ENCODE measurements at places on chromosomes 16 and 17.

DNA sequence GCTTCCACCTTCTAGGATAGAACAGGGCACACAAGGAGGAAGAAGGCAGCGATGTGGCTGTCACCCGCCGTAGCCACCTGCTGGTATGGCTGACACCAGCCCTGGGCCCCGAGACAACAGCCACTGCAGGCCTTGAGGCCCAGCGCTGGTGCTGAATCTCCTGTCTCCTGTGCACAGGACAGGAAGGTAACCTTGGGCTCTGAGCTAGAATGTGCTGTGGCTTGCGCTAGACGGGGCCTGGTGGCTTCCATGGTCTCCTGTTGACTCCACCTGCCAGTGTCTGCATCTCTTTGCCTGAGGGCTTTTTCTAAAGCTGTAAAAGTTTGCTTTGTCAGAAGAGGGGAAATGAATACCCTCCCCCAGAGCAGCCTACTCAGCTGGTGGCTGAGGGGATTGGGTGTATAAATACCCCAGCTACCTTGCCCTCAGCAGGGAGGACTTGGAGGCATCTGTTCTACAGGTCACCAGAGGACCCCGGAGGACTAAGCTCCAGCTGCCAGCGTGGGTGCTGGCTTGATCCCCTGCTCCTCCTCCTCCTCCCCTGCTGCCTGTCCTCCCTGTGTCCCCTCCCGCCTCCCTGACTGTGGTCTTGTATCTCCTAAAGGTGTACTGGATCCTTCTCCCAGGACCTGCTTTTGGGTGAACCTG lies 76.1 kb upstream of the SDK2 start:
- no peak for DNase-seq

GRCh38 chr16:75599452-75600277 lies 23.4 kb downstream of the ADAT1 start:
- no peak for DNase-seq

DNA sequence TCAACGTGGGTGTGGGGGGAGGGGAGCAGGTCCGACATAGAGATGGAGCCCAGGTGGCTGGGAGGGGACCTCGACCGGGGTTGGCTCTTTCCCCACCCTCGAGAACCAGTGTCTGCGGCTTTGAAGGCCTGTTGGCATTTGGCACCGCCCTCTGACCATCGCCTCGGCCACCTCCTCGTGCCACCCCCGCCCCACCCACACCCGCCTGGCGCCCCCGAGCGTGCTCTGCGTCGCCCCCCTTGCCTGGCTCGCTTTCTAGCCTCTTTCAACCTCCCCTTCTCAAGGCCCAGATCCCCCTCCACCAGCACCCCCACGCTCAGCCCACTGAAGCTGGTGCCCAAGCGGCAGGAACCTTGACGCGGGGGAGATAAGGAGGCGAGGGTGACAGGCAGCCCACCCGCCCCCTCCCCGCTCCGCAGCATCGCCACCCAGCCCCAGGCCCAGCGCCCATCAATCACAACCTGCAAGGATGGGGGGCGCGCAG lies 619 bp downstream of the CACNB1 start:
- DNase-seq = no peak

DNA sequence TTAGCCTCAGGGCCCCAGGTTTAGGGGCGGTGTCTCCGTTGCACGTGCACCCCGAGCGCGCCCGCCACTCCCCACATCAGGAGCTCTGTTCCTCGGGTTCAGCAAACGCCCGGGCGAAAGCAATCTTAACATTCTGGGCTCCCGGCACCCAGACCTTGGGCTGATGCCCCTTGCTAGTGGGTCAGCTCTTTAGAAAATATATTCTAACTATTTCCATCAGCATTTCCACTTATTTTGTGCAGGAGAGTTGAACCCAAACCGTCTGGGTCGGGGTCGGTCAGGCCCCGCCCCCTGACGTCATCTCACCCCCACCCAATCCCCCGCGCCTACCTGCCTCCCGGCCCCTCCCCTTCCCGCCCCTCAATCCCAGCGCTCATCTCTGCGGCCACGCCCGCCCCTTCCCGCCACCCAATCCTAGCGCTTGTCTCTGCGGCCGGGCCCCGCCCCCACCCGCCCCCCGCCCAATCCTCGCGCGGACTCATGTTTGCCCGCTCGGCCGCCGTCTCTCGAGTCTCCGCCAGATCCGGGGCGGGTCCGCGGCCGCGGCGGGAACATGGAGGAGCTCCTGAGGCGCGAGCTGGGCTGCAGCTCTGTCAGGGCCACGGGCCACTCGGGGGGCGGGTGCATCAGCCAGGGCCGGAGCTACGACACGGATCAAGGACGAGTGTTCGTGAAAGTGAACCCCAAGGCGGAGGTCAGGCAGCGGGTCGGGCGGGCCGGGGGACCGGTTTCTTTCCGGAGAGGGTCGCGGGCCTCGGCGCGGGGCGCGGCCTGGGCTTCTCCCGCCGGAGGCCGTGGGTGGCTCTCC lies at the start of gene FN3KRP:
TSS of gene FN3KRP (plus strand) at position 504 of the 808 bp plus-strand sequence. CDS start at position 554, 50 bp downstream.
- peak; percentile 89 for DNase-seq

DNA sequence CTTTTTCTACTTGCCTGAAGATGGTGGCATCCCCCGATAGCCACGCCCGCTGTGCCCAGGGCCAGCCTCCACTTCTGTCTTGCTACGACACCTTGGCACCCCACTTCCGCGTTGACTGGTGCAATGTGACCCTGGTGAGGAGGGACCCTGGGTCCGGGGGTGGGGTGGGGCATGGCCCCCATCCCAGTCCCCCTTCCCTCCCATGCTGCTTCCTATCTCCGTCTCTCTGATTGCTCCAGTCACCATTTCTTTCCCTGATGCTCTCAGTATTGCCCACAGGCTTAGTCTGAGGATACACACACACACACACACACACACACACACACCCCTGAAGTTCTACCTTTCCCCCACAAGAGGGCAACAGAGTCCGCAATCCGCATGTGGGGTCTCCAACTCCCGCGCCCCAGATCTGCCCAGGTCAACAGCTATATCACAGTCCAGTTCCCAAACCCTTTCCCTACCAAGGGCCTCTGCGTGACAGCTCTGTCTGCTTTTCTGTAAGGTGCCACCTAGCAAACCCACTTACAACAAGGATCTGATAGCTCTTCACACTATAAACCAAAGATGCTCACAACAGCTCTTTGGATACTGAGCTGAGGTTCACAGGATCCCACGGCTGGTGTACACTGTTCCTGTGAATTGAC lies 3.4 kb downstream of the SGCA start:
- DNase-seq = no peak

DNA sequence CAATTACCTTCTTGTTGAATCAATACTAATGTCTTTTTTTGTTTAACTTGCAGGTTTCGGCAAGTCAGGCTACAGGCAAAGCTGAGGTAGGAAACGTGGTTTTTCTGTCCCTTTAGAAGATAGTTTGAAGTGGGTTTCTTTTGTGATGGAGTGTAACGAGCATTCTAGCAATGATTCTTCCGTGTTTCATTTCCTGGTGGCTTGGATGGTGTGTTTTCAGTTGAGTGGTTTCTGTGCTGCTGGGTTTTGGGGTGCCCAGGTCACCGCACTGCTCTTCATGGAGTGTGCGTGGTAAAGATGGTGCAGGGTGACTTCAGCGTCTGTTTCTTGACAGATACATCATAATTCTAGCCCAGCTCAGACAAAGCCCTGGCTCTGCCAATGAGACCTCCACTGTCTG lies 769.7 kb upstream of the EEF2KMT start:
- DNase-seq = no peak

DNA sequence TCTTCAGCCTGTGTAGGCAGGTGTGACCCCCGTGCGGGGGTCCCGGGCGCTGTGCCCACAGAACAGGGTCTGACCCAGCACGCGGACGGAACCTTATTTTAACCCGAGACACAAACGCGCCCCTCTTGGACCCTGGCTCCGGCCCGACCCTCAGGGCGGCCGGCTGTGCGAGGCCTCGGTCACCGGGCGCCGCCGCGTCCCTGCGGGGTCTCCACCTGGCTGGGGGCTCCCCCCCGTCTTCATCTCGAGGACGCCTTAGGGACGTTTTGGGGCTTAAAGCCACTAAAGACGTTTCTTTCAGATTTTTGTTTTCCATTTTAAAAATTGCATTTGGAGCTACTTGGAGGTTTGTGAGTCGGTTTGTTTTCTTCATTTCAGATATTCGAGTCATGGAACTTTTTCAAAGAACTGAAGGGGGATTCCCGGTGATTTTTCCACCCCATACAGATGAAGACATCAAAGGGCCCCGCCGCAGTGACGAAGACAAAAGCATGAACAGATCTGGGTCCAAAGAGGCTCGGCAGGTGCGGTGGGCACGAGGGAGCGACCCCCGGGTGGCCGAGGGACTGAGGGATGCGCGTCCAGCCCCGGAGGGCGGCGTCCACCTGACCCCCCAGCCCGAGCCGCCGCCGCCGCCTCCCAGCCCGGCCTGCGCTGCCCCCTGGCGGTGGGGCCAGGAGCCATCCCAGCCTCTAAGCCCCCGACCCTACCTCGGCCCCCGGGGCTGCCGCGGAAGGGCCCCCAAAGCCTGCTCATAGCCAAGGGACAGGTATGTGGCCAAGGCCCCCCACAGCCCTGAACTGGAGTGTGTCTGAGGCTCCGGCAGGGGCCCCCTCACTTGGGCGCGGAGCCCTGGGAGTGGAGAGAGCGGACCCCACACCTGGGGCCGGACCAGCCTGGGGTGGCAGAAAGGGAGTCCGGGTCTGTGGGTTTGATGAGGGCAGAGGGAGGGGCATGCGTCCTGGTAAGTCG lies 3.8 kb upstream of the CD7 start:
- no peak for DNase-seq

- no peak for DNase-seq
Observed at GRCh38 chr16:55572439-55572838, 6.0 kb downstream of the CAPNS2 start.

DNA sequence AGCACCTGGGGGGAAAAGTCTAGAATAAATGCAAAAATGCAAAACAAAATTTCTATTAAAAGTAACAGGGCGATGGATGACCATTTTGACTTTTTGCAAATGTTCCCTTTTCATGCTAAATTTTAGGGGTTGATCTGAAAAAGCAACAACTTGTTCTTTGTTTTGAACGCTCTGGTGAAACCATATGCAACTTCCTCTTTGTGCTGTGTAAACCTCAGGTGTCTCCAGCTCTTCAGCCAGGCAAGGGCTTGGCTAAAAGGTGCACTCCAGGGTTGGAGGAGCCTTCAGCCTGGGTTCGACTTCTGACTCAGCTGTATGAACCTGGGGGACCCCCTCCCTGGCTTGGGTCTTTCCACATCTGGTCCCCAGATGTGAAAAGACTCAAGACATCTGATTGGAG lies 9.5 kb downstream of the IRF8 start:
- no peak for DNase-seq

- DNase-seq = no peak
Observed at GRCh38 chr17:80413771-80414507, 1.0 kb upstream of the ENDOV start.

DNA sequence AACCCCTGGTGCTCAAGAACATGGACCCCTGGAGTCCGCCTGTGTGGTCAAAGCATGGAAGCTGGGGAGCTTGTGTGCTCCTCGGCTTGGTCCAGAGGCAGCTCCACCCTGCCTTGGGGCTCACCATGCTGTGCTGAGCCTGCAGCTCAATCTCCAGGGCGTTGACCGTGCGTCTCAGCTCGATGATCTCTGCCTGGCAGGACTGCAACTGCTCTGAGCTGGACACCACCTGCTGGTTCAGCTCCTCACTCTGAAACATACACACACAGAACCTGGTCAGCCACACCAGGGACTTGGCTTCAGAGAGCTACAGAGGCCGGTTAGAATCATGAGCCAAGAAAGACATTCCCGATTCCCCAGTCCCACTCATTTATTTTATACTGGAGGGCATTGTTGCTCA lies 2.7 kb downstream of the KRT35 start:
- DNase-seq = no peak

- DNase-seq = no peak
Observed at GRCh38 chr17:4728124-4728523, 3.1 kb upstream of the MED11 start.

DNA sequence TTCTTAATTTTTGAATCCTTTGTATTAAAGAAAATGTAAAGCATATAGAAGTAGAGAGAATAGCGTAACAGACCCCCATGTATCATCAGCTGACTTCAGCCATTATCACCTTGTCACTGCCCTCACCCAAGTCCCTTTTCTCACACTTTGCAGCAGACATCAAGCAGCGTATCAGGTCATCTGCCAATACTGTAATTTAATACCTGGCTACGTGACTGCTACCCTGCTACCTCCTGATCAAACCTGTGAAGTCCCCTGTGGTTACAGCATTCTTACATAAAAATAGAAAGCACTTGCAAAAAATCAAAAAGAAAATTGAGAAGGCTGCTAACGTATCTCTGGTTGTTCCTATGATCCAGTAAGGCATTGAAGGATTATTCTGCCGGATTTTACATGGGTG lies 96.4 kb downstream of the PLCG2 start:
- DNase-seq = no peak

- no peak for DNase-seq
Observed at GRCh38 chr16:11946433-11946832, 4.6 kb upstream of the NPIPB2 start.

GRCh38 chr17:62780269-62780668 lies 27.8 kb downstream of the MARCHF10 start:
- DNase-seq = no peak

- DNase-seq = no peak
Observed at GRCh38 chr17:77180503-77181357, 40.0 kb downstream of the SEC14L1 start.

- DNase-seq = no peak
Observed at GRCh38 chr16:57976331-57976796, 5.4 kb upstream of the CNGB1 start.

- DNase-seq = no peak
Observed at GRCh38 chr17:2688351-2689342, 22.9 kb downstream of the CLUH start.

GRCh38 chr17:77385750-77386501 lies 245.2 kb downstream of the SEC14L1 start:
- DNase-seq = no peak

DNA sequence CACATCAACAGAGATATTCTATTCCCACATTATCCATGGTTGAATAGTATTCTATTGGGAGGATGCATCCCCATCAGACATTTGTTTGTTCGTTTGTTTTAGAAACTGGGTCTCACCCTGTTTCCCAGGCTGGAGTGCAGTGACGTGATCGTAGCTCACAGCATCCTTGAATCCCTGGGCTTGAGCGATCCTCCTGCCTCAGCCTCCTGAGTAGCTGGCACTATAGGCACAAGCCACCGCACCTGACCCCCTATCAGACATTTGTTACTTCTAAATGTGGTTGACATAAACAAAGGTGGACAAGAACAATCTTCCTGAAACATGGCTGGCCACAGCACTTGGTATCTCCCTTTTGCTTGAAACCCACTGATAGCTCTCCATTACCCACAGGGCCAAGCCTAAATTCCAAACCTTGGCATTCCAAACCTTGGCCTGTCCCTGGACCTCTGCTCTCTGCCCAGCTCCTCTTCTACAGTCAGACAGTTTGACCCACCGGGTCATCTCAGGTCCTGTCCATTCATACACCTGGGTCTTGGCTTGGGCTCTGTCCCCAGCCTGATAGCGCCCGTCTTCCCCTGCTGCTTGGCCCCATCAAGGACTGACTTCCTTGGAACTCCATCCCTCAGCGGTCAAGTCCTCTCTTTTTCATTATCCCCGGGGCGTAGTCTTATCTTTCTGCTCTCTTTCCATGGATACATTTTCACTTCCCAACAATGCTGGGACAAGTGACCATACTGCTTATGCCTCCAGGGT lies 1.5 kb upstream of the PRR29 start:
- DNase-seq = no peak

- DNase-seq = no peak
Observed at GRCh38 chr16:67941469-67942199, 2.3 kb downstream of the LCAT start.
